Psoas muscle (tissue), 8 donors: ENCODE measurements at places on chromosomes 2 and 18. TPM values are rescaled to one million over a fixed set of nuclear protein-coding genes. Genes with fewer than 3 reads are reported as not detected.

The RAMP1 gene
- 90.4 TPM for total RNA-seq

The TRIM43B gene
- total RNA-seq, result not detected

GRCh38 chr2:3617198-3617890 is 22.4 kb downstream of the COLEC11 start:
- no peak for DNase-seq

DNA sequence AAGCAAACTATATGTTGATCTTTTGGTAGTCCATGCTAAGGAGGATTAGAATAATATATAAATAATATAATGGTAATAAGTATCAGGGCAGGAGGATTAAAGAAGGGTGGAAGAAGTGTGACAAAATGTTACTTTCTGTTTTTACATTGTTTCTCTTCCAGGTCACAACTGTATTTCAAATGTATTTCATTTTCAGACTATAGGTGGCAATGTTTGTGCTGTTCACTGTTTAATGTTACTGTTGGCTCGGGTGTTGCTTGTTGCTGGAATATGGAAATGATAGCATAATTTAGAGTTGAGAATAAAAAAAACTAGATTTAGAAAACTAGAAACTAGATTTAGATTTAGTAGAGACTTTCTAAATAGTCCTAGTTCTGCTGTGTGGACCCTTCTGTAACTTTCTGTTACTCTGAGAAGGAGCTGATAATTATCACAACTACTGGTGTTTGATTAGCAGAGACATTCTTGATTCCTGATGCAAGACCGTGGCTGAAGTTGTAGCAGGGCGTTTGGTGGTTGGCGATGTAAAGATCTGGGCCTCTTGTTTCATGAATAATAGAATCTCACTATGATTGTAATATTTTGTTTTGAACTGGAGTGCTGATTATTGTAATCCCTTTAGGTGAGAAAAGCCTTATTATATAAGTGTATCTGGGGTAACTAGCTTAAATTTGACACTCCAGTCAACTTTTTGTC is 7.9 kb downstream of the NEDD4L start:
- DNase-seq, result no peak

DNA sequence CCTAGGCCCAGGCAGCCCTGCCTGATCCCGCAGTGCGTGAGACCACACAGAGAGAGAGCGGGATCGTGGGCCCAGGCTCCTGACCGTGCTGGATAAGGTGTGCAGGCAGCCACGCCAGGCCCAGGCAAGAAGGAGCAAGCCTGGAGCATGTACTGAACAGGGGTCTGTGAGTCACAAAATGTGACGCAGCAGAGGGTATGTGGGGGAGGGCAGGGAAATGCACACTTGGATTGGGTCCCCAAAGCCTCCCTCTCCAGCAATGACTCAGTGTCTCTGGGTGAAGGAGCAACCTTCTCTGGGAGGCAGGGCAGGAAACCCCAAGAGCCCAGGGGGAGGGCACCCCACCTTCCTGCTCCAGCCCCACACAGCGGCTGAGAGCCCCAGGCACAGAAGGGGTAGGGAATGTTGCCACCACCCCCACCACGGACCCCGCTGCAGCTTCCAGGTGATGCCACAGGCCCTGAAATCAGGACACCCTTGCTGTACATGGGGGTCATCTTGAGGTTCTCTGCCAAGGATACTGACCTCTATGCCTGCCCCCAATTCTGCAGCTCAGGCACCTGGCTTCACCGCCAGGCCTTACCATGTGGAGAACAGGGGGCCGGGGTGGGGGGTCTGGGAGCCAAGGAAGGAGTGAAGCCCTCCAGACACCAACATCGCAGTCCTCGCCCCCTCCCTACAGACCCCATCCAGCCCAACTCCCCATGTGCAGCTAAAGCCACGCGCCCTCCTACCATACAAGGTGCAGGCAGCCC is 1.3 kb upstream of the GPC1 start:
- peak; percentile 56 for DNase-seq

The ITGB1BP1 gene
- total RNA-seq, result 47.5 TPM

The FOXD4L1 gene
- total RNA-seq, result 0.15 TPM

The SP3 gene
- 38.2 TPM for total RNA-seq
